ENCODE measurements at places on chromosomes 1 and 21.

DNA sequence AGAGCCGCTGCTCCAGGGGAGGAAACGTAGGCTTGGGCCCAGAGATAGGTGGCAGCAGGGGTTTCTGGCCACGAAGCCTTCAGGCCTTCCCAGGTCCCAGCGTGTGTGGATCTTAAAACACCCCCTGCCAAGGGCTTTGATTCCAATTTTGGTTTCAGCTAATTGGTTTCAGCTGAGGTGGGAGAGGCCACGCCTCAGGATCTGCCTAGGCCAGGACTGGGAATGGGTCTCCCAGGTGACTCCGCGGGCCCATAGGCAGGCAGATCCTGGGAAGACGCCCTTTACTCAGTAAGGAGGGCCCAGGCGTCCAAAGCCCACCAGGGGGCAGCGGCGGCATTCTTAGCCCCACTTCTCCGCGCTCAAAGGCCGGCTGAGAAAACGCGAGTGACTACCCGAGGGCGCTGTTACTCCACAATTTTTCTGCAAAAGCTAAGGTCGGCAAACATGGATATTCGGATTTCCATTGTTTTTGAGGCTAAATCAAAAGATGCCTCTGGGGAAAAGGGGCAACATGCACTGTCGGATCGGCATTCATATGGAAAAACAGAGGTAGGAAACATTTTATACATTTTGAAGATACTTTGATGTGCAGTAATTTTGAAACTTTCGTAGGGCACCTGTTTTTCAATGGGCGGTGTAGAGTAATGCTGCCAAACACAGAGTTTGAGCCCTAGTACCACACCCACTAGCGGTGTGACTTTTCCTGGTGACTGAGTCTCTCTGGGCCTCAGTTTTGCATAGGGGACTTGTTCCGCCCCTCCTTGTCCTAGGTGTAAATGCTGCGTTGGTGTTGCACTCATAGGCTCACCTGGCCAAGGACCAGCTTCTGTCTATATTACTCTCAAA, 31.8 kb upstream of the BCL10 start:
- peak; percentile 95 for DNase-seq

- no peak for DNase-seq
Measured at GRCh38 chr1:1291023-1291528, 10.8 kb downstream of the SCNN1D start.

DNA sequence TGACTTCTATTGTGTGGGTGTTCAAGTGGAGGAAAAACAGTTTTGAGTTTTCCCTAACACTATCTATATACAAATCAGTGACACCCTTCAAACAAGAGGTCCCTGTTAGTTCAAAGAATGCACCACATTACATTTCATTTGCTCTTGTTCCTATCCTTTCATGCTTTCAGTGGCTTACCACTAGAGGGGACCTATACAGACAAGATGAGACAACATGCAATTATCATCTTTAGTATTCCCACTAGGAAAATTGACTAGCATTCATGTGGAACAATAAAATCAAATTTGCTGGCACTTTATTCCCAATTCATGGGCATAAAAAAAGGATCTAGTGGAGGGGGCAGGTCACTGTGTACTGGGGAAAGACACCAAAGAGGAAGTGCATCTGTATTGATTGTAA, 13.3 kb upstream of the SIPA1L2 start:
- no peak for DNase-seq

DNA sequence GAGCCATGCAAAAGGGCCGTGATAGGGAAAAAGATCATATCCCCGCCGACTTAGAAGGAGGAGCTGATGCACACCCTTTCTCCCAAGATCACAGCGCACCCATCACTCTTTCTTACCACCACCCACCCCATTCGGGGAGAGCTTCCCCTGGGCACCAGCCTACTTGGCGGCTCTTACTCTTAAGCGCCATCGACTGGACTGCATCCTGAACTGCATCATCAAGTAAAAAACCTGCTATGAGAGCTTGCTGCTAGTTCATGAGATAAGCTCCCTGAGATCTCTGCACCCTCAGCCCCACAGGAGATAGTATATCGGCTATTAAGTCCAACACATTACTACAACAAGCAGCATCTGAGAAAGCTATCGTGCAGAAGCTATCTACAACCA, 125.1 kb downstream of the BARHL2 start:
- no peak for DNase-seq

DNA sequence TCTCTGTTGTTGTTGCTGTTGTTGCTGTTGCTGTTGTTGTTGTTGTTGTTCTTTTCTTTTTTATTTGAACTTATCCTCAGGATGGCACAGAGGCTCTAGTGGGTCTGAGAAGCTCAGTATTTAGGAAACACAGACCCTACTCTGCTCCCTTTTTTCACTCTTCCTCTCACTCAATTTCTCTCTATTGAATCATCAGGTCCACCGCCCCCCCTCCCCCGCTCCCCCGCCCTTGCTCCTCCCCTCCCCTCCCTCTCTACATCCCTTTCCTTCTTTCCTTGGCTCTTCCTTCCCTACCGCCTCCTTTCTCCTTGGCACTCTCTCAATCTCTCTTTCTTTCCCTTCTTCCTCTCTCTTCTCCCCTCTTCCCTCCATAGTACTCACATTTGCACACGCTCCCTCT, 218.5 kb upstream of the ZC3H12A start:
- DNase-seq: no peak

- DNase-seq: no peak
Measured at GRCh38 chr1:94597701-94598100, 56.1 kb upstream of the F3 start.

- DNase-seq: no peak
Measured at GRCh38 chr1:61043010-61043820, 39.1 kb upstream of the NFIA start.

DNA sequence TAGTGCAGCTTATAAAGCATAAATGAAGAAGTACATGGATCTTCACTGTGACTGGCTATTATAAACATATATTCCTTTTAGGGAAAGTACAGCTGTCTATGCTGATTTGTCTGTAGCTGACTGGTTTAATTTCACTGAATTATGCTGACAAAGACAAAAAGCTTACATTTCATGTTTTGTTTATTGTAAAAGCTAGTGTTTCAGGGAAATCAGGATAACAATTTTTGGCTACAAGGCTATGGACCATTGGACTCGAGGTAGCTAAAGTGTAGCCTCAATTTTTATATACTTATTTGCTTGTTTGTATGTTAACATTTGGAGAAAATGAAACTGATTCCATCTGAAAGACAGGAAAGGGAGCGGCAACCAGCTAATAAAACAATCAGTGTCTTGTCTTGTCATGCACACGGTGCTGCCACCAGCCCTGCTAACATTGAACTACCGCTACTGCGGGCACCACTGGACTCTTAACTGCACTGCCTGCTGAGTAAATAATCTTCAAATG, 480.2 kb downstream of the COL11A1 start:
- DNase-seq: no peak

DNA sequence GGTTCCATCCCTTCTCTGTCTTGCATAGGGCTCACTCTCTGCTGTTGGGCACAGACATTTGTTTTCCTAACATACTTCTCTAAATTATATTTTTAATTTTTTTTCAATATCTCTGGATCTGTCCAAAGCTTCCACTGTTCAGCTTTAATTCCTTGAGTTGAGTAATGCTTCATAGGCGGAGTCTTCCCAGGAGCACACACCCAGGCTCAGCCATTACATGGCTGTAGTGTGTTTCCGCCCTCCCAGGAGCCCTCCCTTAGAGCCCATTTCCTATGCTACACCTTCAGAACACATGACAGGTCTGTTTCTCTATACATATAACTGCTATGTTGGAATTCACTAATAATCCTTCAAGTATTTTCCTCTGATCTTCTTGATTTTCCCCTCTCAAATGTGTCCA, 297.4 kb downstream of the PBX1 start:
- no peak for DNase-seq

GRCh38 chr1:1627261-1627828, 4.6 kb upstream of the MMP23B start:
- DNase-seq: no peak
